ENCODE measurements at places on chromosomes 12 and 14.

GRCh38 chr12:45977620-45978019 lies 12.8 kb downstream of the SCAF11 start:
- no peak for DNase-seq

GRCh38 chr12:49201595-49202295 lies 12.9 kb upstream of the TUBA1A start:
- DNase-seq = no peak

GRCh38 chr14:75983019-75983358 lies 1.2 kb upstream of the TGFB3 start:
- no peak for DNase-seq

DNA sequence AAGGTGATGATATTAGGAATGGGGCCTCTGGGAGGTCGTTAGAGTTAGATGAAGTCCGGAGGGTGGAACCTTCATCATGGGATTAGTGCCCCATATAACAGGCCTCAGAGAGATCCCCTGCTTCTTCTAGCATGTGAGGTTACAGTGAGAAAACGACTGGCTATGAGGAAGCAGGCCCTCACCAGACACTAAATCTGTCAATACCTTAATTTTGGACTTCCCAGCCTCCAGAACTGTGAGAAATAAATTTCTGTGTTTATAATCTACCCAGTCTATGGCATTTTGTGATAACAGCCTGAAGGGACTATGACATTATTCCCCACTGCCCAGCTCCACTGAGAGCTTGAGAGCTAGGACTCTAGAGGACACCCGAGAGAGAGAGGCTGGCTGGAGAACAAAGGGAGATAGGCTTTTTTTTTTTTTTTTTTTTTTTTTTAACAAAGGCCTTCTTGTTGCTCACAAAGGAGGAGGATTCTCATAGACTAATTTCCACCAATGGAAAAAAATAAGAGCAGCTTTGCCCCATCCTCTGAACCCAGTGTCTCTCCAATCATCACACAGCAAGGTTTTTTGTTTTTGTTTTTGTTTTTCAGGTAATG lies 87.8 kb upstream of the EEA1 start:
- DNase-seq = no peak

DNA sequence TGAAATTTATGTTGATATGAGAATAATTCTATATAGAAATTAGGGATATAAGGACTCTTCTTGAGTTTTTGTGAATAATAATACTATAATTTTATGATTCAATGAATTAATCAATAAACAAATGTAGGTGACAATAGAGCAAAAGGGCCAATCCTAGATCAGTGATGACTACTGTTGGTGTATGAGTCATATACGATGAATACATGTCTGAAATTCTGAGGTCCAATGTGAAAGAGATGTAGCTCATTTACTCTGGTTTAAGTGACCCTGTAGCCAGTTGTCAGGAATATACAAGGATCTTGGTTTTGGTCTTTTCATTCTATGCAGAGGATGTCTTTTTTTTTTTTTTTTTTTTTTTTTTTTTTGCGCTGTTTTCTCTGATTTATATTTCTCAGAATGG lies 72.1 kb upstream of the RTL1 start:
- no peak for DNase-seq

GRCh38 chr12:124484067-124484466 lies 83.3 kb downstream of the NCOR2 start:
- DNase-seq = no peak
